SHP77 treated with DMSO at 0.1 percent for 48 hours (cell line): ENCODE measurements at places on chromosomes 2 and 18.

GRCh38 chr2:109335631-109336176 is 206.7 kb downstream of the SH3RF3 start:
- no peak for DNase-seq

DNA sequence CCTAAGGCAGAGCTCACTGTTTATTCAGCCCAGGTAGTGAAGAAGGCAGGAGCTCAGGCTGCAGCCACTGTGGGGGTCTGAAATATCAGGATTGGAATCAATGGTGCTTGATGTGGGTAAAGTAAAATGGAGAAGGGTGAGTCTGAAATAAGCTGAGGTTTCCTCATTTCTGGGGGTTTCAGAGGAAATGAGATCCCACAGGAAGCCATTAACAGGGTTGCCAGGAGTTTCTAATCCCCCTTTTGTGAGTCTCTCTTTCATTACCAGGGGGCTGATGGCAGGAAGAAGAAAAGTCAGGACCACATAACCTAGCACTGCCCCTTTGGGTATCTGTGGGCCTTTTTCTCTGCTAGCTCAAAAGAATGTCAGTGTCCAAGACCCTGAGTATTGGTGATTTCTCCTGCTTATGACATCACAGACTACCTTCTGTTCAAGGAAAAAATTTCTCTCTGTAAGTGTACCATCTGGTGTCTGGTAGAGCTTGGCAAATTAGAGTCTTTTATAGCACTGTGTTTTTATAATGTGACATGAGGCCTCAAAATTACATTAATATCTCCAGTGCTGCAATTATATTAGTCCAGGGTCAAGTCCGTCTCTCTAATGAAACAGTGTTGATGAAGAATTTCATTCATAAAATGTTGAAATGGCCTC is 56.0 kb downstream of the LBH start:
- no peak for DNase-seq

DNA sequence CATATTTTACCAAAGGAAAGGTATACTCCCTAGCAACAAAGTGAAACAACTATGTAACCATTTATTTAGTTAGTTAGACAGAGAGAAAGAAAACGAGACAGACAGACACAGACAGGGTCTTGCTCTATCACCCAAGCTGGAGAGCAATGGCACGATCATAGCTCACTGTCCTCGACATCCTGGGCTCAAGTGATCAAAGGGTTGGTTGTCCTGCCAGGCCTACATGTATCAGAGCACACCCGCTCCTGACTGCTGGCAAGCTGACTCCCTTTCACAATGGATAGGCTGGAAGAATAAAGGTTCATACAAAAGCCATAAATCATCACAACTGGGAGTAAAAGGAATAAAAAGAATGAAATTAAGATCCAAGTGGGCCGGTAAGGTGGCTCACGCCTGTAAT is 53.5 kb downstream of the ATL2 start:
- no peak for DNase-seq

- DNase-seq, result no peak
Observed at GRCh38 chr18:48662011-48662661, 123.3 kb downstream of the CTIF start.

GRCh38 chr2:67782443-67782842 is 280.4 kb downstream of the C1D start:
- DNase-seq, result no peak

DNA sequence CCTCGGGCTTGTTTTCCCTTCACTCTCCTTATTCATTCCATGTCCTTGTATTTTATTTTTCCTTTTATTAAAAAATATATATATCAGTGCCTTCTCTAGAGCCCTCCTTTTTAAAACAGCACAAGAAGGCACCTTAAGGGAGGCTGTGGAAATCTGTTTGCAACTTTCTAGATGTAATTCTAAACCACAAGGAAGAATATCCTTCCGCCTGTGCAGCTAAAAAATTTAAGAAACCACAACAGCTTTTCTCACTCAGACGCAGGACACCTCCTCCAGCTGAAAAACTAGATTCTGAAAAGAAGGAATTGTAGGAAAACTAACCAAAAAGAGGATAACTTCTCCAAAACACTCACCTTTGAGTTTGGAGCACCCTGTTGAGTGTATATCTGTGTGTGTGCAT is 142.2 kb downstream of the BCL11A start:
- no peak for DNase-seq

DNA sequence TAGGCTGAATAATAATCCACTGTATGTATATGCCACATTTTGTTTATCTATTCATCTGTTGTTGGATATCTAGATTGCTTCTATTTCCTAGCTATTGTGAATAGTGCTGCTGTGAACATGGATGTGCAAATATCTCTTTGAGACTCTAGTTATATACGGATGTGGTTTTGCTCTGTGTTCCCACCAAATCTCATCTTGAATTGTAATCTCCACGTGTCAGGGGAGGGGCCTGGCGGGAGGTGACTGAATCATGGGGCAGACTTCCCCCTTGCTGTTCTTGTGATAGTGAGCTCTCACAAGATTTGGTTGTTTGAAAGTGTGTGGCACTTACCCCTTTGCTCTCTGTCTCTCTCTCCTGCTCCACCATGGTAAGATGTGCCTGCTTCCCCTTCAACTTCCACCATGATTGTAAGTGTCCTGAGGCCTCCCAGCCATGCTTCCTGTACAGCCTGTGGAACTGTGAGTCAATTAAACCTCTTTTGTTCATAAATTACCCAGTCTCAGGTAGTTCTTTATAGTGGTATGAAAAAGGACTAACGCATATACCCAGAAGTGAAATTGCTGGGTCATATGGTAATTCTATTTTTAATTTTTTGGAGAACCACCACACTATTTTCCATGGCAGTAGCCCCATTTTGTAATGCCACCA is 86.1 kb upstream of the UPP2 start:
- no peak for DNase-seq

GRCh38 chr2:30368258-30368657 is 78.8 kb upstream of the LCLAT1 start:
- DNase-seq, result no peak

- DNase-seq, result no peak
Observed at GRCh38 chr2:97722227-97722626, 8.9 kb downstream of the ZAP70 start.

DNA sequence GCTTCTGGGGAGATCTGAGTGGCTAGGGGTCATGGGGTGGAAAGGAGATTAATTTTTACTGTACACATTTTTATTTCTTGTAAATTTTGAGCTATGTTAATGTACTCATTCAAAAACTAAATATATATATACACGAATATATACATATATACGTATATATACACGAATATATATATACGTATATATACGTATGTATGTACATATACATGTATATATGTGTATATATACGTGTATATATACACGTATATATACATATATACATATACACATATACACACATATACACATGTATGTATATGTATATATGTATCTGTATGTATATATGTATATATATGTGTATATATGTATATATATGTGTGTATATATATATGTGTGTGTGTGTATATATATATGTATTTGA is 3.0 kb upstream of the FHL2 start:
- no peak for DNase-seq

- no peak for DNase-seq
Observed at GRCh38 chr2:174335988-174336500, 1.3 kb downstream of the SP9 start.

DNA sequence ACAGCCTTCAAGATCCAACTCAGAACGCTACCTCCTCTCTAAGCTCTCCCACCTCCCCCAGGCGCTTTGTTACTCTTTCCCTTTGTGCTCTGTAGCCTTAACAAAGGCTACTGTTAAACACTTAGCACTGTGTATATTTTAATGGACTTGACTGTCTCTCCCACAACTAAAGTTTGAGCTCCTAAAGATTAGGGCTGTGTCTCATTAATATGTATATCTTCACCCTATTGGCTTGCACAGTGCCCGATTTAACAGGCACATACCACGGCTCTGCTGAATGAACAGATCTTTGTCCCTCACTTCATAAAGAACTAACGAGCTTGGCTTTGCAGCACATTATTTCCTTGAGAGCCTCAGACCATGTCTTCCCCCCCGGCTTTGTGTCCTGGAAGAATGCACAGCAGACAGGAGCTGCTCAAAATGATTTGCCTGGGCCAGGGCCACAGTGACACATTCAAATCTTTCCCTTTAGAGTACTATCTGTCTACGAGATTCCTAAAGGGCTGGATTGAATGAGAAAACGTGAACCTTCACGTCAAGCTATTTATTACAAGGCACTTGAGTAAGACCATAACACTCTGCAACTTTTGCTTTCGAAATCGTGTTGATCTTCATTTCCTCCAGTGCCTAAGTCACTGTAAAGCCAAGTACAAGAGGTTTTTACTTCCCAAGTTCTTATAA is 22.1 kb downstream of the ABHD3 start:
- DNase-seq, result no peak

DNA sequence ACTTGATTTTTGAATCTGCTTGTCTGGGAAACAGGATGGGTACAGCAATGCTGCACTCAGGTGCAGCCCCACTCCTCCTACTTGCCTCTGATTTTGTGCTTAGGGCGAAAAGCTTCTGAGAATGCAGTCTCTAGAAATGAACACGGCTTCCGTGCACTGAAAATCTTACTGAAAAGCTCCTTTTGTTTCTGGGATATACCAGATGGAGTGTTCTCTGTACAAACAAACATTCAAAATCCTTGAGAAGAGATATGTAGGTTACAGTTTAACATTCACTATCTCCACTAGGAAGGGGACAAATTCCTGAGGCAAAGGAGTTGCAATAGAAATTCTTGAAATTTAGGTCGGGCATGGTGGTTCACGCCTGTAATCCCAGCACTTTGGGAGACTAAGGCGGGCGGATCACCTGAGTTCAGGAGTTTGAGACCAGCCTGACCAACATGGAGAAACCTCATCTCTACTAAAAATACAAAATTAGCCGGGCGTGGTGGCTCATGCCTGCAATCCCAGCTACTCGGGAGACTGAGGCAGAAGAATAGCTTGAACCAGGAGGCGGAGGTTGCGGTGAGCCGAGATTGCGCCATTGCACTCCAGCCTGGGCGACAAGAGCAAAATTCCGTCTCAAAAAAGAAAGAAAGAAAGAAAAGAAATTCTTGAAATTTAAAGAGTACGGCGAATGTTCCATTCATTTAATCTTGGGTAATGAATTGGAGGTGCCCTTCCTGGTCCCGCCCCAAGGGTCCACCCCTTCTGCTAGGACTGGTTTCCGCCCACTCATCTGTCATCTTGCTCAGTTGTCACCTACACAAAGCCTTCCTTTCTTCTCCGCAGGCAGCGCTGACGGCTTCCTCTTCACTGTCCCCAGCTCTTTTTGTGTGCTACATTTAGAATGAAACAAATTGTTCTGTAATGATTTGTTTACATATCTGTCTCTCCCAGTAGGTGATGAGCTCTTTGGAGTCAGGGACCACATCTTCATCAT is 92.4 kb downstream of the SOCS6 start:
- DNase-seq, result peak; percentile 51

GRCh38 chr2:105629634-105630033 is 115.1 kb upstream of the NCK2 start:
- no peak for DNase-seq

DNA sequence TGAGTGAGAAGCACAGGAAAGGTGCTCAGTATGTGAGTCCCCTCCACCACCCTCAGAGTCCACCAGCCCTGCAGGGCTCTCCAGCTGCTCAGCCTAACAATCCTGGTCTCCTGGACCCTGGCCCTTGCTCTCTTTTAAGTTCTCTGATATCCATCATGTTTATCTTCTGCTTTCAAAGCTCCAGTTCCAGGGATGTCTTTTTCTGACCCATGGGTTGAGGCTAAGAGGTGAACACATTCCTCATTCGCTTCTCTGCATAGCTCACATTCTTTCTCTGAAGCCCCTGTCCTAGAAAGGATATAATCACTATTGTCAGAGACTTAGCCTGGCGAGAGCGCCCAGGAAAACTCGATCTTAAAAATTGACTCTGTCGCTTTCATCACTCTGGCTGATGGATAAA is 86.4 kb downstream of the ARL4C start:
- no peak for DNase-seq

DNA sequence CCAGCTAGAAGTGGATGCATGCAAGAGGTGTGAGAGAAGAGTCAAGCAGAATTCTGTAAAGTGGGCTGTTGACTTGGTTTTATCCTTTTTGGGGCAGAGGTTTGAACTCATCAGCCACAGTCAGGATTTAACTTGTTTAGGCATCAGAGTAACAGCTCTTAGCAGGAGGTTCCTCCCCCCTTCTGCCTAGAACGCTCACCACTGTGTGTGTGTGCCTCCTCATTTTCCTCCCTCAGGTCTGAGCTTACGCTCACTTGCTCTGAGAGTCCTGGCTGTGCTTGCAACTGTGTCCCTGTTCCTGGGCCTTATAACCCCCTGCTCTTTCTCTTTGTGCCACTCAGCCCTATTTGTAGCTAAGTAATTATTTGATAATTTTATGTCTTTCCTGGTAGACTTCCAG is 167.9 kb downstream of the TMEM182 start:
- no peak for DNase-seq
